ENCODE measurements at places on chromosomes 2 and 18.
A peak's percentile ranks its signal among the peaks of the same experiment; 100 is the strongest.

GRCh38 chr2:125935559-125935958, 720.4 kb upstream of the GYPC start:
- DNase-seq, result no peak

- DNase-seq, result no peak
Observed at GRCh38 chr2:98654699-98655495, 46.5 kb downstream of the UNC50 start.

GRCh38 chr2:135985826-135986393, 484 bp upstream of the DARS1 start:
- DNase-seq, result peak; percentile 26

DNA sequence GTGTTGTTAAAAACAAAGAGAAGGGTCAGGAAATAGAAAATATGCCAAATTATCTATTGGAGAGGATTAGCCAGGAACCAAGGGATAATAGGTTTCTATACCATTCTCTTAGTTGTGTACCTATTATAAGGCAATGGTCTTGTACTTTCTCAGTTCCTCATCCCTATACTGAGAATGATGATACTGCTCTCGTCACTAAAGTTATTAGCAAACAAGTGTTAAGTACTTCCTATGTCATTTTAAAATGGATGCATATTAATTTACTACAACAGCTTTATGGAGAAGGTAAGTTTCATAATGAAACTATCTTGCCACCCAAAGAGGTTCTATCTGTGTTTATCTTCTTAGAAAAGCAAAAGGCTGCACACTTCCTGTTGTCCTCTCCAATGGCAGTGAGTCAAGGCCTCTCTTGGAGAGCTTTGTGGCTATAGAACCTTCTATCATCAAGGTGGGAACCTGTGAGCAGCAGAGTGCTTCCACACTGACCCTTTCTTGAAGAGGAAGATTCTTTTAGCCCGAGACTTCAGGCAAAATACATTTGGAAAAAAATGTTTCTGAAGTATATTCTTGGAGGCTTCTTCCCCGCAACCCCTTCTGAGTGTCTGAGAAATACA, 460.7 kb upstream of the FANCL start:
- no peak for DNase-seq

GRCh38 chr2:216970359-216970915, 110.6 kb upstream of the TNP1 start:
- DNase-seq, result no peak

DNA sequence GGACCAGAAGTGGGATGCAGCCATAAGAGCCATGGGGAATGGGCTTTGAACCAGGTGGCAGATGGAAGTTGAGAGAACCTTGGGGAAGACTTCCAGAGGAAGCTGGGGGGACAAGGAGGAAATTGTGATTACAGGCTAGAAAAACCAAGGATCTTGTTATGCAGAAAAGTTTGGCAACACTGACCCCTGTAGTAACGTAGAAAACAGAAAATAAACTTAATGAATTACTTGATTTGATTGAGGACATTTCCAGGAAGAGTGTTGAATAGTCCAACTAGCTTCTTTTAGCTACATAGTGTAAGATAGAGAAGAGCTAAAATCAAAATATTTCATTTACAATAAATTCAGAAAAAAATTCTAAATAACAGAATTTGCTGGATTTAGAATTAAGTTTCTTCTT, 91.9 kb upstream of the GPC1 start:
- no peak for DNase-seq

- DNase-seq, result no peak
Observed at GRCh38 chr2:176246331-176246730, 22.9 kb upstream of the MTX2 start.

- peak; percentile 1 for DNase-seq
Observed at GRCh38 chr2:240300261-240300821, 135.1 kb upstream of the GPC1 start.
